ENCODE measurements at places on chromosomes 2 and 18.

- no peak for DNase-seq
Measured at GRCh38 chr18:47800756-47801155, 129.7 kb downstream of the SMAD2 start.

GRCh38 chr2:101948625-101949155 lies 43.1 kb upstream of the IL1R2 start:
- DNase-seq = no peak

DNA sequence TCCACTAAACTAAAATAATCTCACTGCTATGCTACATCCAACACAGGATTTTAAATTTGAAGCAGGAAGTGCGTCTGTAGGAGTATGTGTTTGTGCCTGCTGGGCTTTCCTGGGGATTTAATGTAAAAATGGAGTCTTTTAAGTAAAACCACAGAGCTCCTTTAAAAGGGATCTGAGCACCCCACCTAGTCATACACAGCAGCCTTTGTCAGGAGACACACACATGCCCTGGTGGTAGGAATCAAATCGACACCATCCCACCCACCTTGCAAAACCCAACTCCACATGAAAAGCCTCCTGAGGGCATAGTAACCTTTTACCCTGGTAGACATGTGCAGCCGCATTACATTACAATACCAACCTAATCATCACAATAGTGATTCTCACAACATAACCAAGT lies 29.1 kb downstream of the UXS1 start:
- DNase-seq = no peak

DNA sequence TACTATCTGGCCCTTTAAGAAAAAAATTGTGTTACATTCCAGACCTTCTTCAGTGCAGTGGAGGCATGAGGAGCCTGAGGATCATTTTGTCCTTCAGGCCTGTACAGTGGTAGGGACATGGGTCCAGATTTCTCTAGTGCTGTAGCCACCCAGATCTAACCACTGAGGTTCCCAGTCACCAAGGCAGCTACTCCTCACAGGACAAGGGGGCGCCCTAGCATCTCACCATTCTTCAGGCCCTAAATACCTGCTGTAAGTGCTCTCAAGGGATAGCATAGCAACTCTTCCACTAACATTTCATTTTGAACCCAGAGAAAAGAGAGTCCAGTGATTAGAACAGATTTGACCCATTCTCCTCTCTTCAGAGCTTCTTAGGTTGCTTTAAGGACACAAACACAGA lies 1533.0 kb downstream of the LRP1B start:
- DNase-seq = no peak

DNA sequence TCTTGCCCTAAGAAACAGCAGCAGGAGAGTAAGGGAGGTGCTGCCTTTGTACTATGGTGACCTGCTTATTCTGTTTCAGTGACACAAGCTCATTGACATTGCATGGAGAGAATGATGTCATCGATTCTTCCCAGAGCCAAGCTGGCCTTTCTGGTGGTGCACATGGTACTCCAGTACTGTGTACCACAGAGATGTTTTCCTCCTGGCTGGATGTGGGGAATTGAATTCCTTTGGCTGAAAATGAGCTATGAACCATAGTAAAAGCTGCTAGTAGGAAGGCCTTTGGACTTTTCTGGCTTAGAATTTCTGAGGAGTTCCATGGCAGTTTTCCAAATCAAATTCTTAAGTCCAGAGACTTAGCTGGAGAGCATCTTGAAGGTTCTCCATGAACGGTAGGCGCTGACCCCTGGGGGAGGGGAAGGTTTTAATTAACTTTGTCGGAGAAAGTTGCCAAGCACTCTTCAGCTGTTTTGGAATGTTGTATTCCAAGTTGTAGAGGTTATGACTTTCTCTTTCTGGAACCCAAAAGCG lies 17.1 kb upstream of the B3GNT2 start:
- DNase-seq = no peak

DNA sequence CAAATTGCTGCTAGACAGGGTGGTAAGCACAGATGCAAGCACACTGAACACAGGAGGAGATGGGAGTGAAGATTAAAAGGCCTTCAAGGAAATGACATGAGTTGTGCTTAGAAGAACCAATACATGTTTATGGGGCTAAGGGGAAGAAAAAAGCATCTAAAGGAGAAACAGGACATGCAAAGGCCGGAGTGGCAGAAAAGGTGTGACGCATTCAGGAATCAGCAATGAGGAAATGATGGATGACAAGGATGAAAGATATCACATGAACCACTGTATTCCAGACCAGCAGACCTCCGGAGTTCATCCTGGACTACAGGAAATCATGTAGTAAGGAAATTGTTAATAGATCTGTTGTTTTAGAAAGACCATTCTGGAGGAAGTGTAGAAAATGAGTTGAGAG lies 42.8 kb downstream of the PPP4R1 start:
- DNase-seq = no peak

- DNase-seq = peak; percentile 72
Measured at GRCh38 chr18:35458677-35459441, 38.9 kb downstream of the INO80C start.

DNA sequence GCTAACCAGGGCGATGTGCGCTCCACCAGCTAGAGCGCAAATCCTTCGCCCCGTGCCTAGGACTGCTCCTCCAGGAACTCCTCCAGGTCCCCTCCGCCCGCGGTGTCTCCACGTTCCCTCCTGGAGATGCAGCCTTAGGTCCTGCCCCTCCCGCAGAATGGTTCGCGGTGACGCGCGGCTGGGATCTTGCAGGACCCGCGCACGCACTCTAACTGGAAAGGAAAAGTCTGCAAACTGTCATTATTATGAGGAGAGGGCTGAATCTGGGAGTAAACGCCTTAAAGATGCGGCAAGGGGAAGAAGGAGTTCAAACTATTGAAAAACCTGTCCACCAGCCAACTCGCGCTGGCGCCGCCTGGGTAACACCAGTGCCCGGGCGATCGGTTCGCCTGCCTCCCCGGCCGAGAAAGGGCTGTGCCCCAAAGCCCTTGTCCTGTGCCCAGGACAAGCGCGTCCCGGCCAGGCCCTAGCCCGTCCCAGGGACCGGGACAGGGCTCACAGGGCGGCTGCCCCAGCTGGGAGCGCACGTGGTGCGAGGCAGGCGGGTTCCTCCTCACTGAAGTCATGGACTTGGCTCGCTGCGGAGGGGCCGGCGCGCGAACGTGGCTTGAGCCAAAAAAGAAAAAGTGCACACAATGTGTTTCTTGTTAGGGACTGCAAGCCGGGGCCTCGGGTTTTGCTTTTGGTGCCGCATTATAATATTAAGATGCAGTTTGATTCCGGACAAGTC lies 5.5 kb upstream of the ID2 start:
- DNase-seq = peak; percentile 22

DNA sequence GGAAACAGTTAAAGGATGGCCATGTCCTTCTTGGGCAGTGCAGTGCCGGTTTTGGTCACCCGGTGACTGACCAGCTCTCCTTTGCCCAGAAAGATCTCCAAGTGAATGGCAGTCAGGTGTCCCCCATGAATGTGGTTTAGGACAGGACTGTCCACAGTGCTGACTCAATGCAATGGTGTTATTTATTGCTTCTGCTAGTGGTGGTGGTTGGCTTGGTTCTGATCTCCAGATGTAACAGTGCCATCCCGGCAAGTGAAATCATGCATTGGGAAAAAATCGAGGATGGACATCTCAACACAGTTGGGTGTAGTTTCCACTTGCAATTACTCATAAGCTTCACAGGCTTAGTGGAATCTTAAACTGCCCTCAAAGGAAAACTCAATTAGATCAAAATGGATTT lies 81.9 kb downstream of the TGOLN2 start:
- no peak for DNase-seq

- peak; percentile 11 for DNase-seq
Measured at GRCh38 chr18:29321561-29321960, 1144.6 kb upstream of the CDH2 start.

- DNase-seq = no peak
Measured at GRCh38 chr2:227410191-227410590, 22.4 kb upstream of the SCYGR1 start.

DNA sequence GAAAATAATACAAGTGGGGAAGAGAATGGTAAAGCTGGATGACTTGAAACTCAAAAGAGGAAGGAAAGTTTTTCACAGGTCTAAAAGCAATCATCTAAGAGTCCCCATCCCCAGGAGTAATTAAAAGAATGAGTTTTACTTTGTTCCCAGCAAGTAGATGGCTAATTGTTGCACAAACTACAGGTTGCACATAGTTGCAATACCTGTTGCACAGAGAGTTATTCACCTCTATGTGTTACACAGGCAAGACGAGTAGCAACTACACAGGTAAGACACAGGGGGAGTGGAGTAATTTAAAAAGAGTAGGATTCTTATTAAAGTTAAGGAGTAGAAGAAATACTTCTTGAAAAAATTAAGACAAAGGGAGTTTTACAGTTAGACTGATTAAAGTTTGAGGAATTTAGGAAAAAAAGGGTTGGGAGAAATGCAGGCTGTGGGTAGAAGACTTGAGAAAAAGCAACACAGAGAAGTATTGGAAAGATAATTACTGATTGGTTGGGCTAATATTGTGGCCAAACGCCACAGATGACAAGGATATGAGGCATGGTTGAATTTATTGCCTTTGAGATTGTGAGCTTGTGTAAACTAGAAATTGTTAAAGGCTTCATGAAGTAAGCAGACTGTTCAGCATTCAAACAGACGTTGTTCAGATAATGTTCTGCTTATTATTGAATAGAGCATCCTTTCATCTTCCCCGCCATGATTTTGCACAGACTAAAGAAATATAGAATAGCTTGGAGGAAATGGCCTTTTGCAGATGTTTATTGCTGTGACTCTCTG lies 699.3 kb downstream of the NR4A2 start:
- no peak for DNase-seq

DNA sequence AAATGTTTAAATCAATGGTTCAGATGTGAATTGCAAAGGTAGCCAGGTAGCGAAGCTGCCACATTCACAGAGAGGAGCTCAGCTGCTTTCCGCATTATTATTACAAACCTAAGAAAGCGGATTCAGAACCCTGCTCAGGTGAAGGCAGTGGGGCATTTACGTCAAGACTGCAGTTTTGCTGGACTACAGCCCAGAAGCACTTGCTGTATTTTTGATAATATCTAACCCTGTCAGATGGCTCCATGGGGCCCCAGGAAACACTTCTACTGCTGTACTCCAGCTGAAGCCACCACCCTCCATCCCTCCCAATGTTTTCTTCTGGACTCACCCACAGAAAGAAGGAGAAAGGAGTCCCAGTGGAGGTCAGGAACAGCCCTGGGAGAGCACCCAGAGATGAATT lies 96.9 kb downstream of the TPO start:
- DNase-seq = no peak

DNA sequence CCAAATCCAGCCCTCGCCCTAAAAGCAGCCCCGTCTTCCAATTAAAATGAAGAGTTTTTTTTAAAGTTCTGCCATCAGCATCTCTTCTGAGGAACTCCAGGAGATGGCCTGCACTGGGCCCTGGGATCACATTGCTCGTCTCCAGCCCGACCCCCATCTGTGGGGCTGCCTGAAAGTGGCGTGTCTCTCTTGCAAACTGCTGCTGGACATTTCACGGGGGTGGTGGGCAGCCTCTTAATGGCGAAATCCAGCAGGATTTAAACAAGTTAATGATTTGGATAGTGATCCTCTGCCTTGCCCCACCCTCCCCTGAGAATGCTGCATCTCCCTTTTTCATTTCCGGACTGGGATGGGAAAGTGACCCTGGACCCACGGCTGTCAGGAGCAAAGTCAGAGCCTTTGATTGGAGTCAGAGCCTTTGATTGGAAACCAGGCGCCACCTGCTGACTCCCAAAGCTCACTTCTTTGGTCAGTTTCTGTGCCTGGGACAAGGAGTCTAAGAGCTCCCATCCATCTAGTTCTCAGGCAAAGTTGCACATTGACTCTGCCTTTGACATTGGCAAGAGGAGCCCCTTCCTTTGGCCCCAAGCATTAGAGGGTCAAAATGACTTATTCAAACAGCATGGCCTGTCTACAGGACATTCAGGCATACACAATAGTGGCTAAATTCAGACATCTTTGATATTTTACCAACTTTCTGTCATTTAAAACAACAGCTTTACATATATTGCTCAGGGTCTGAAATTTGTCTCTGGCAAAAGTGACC lies 155.2 kb downstream of the SH3BP4 start:
- DNase-seq = peak; percentile 73

- no peak for DNase-seq
Measured at GRCh38 chr2:237449193-237449881, 35.4 kb upstream of the COL6A3 start.

DNA sequence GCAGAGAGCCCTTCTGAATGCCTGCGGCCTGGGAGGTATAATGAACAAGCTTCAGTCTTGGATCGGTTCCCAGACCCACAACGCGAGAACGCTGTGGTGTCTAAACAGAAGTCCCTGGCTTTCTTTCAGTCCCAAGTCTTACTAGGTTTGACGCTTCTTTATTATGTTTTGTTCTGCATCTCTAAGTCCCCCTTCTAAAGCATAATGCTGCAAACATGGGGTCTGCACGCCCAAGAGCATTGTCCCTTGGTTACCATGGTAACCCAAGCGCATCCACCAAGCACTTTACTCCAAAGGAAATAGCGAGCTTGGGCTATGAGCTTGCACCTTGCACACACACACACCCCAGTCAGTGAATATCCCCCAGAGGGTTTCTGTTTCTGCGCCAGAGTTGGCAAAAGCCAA lies 193.7 kb downstream of the INO80D start:
- no peak for DNase-seq

DNA sequence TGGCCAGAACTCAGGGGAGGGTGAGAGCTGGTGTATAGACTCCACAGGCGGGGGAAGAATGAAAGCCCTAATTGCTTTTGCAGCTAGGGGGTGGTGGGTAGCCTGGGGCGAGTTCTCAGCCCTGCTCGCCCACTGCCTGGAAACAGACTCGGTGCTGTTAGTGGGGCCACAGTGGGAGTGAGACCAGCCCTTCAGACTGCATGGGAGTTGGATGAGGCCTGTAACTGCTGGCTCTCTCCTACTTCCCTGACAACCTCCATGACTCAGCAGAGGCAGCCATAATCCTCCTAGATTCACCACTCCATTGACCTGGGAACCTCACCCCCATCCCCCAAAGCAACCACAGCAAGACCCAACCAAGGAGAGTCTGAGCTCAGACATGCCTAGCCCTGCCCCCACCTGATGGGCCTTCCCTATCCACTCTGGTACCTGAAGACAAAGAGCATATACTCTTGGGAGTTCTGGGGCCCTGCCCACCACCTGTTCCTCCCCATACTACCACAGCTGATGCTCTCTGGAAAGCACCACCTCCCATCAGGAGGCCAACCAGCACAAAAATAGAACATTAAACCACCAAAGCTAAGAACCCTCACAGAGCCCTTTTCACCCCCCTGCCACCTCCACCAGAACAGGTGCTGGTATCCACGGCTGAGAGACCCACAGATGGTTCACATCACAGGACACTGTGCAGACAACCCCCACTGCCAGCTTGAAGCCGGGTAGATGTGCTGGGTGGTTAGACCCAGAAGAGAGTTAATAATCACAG lies 226.3 kb downstream of the EIPR1 start:
- no peak for DNase-seq

GRCh38 chr18:9211955-9212354 lies 75.4 kb downstream of the ANKRD12 start:
- no peak for DNase-seq

- DNase-seq = no peak
Measured at GRCh38 chr2:69977186-69977585, 15.8 kb upstream of the ASPRV1 start.

GRCh38 chr2:105215586-105216192 lies 25.9 kb upstream of the GPR45 start:
- no peak for DNase-seq

GRCh38 chr2:109453371-109453995 lies 160.3 kb downstream of the SEPTIN10 start:
- no peak for DNase-seq

Data from HCEC 1CT (cell line).